ENCODE measurements at places on chromosomes 16 and 17.

- no peak for DNase-seq
Observed at GRCh38 chr16:28585674-28586073, 11.2 kb downstream of the SULT1A2 start.

DNA sequence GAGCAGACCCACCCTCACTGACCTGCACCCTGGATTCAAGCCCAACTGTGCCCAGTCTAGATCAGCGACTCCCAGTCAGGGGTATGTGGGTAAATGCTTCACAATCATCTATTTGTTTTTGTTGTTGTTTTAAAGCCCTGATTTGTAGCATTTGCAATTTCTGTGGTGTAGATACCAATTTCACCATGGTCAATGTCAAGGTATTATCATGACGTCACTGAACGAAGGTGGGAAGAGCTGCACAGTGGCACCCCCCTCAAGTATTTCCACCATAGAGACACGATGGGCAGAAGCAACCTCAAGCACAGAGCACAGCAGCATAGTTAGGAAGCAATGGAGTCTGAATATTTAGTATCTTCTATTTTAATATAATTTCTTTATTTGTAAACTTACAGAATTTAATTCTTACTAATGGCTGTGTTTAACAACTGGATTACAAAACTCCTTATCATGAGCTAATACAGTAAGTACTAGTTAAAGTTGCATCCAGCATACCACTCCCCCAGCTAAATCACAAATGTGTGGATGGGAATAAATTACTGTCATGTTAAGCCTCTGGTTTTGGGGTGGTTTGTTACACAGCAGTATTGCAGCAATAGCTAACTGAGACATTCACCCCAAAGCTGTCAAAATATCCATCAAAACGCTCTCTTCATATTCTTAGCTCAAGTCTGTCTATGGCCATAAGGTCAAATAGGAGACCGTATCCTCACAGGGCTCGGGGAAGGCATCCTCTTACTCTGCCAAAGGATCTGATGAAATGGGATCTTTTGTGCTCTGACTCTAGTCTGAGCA, 25.5 kb downstream of the ORC6 start:
- no peak for DNase-seq

GRCh38 chr16:85556456-85557082, 56.6 kb upstream of the GSE1 start:
- peak; percentile 49 for DNase-seq

DNA sequence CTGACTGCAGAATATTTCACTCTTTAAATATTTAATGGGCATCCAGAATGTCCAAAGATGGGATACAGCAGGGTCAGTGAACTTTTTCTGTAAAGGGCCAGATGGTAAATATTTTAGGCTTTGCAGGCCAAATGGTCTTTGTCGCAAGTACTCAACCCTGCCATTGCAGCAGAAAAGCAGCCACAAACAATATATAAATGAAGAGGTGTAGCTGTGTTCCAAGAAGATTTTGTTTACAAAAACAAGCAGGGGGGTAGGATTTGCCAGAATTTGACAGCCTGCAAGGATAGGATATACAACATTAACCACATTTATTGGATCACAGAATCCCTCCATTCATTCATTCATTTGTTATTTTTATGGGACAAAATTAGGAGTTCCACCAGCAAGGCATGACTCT, 435.0 kb upstream of the DYNLRB2 start:
- DNase-seq: no peak

GRCh38 chr17:60631119-60631518, 31.1 kb downstream of the PPM1D start:
- DNase-seq: no peak

DNA sequence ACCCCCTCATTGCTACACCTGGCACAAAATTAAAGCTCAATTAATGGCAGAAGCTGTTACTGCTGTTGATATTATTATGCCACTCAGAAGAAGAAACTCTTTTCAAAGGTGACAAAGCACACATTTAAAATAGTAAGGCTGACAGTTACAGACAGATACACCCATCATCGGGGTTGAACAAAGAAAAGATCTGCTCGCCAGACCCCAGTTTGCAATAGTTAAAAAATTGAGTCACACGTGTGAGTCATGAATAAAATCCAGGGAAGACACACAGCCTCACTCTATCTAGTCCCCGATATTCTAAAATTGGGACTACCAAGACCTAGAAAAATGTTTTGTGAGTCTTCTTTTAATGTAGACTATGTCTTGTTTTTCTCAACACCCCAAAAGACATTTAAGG, 330.0 kb upstream of the SOX9 start:
- no peak for DNase-seq

DNA sequence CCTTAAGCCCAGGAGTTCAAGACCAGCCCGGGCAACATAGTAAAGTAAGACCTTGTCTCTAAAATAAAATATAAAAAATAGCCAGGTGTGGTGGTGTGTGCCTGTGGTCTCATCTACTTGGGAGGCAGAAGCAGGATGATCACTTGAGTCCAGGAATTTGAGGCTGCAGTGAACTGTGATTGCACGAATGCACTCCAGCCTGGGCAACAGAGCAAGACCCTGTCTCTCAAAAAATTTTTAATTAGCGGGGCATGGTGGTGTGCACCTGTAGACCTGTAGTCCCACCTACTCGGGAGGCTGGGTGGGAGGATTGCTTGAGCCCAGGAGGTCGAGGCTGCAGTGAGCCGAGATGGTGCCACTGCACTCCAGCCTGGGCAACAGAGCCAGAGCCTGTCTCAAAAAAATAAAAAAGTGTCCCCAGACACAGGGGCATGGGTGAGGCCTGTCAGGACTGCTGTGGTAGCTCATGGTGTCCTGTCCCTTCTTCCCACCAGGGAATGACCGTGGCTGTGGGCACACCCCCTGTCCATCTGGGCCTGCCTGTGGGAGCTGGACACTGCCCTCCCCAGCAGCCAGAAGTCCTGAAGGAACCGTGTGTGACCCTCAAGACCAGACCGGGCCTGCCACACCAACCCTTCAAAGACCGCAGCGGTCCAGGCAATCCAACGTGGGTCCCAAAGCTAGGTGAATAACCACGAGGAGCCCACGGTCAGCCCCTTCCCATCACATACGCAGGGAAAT, 30.8 kb upstream of the GAA start:
- DNase-seq: no peak

- DNase-seq: no peak
Observed at GRCh38 chr17:60840456-60840855, 162.8 kb downstream of the BCAS3 start.

GRCh38 chr17:32940706-32941390, 12.9 kb downstream of the TMEM98 start:
- DNase-seq: no peak
